ENCODE measurements at places on chromosomes 4 and X.

DNA sequence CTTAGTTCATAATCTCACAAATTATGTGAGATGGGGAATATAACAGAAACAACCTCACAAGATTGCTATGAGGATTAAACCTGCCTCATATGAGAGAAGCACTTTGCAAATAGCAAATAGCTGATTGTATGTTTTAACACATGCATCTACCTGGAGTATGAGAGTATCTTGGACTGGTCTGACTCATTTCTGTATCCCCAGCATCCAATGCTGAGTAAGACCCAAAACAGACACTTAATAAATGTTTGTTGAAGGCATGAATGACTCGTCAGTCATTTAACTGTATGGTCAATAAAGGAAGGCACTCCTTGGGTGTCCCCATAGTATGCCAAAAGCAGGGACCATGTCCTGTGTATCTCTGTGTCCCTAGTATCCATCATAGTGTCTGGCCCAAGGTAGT lies 350.9 kb upstream of the F9 start:
- no peak for DNase-seq

DNA sequence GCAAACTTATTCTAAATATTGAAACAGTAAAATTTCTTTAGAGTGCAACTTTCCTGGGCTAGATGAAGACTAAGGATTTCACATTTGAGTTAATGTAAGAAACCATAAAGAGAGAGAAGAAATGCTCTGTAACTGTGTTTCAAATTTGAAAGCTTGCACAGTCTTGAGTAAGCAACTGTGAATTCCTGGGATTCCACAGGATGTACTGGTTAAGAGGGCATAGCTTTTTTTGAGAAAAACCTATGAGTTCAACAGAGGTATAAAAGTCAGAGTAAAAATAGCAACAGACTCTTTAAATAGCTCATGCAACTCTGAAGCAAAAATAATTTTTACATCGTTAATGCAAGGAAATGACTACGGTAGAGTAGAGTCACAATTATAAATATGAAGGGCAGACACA lies 25.5 kb downstream of the ZNF330 start:
- no peak for DNase-seq

DNA sequence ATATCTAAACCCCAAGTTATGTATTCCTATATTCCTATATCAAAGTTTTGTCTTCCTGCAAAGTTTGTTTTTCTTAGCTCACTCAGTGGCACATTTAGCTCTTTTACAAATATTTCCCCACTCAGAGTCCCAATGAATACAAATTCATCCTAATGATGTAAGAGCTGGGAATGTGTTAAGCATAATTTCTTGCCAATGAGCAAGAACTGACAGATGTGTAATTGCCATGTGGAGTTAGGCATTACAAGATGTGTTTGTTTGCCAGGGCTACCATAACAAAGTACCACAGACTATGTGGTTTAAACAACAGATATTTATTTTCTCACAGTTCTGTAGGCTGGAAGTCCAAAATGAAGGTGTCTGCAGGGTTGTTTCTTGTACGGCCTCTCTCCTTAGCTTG lies 302.1 kb downstream of the KCTD8 start:
- DNase-seq: no peak

GRCh38 chr4:72446353-72447055 lies 122.5 kb downstream of the ADAMTS3 start:
- DNase-seq: no peak

DNA sequence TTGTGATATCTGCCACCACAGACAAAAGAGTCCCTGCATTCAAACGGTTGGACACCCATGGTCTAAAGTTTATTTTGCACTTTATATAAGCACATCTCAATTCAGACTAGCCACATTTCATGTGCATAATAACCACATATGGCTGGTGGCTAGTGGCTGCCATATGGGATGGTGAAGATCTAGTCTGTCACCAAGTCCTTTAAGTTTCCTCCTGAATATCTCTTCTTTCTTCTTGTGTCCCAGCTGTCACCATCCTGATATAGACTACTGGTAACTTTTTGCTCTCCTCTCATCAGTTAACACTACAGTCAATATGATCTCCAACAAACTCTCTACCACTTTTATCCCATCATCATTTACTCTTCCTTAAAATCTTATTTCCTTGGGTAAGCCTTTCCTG lies 9.3 kb downstream of the HSPA4L start:
- no peak for DNase-seq

GRCh38 chr4:110107866-110108265 lies 90.5 kb downstream of the ELOVL6 start:
- no peak for DNase-seq

DNA sequence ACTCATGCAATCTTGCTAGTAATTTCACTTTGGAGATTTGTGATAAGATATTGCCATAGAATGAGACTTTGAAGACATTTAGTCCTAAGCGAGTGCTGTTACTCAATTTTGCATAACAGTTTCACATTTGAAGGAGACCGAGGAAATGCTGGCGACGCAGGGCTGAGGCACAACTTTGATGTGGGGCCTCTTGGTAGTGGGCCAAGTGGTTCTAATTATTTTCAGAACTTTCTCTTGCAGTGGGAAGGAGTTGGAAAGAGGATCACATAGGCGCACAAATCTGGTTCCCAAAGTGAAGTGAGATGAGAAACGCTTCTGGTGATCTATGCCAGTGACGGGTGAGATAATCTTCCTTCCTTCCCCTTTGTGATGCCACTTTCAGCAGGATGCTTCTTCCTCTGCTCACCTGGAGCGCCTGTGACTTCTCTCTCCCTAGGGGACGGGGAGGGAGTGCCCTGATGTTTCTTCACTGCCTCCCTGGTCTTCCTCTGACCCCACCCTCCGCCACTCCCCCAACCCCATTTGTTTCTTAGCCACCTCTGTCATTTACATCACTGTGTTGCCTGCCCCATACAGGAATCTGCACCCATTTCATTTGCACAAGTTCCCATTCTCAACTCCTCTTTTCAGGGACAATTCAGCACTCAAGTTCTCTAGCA lies 138.9 kb upstream of the MID1 start:
- no peak for DNase-seq

DNA sequence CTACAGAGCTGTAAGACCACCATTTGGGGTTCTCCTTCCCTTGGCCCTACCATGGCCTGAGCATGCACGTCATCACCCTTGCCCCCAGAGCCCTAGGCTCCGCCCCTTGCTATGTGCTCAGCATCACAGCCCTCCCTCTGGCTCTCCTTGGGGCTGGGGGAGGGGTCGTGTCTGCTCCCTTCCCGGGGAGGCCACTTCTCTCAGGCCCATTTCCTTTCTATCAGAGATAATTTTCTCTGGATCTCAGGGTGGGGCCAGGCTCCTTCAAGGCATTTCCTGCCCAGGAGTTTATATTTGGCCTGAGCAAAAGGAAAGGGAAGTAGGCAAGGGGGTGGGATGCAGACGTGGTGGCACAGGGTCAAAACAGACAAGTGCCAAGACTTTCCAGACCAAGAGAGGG lies 55.9 kb downstream of the STARD8 start:
- DNase-seq: no peak

DNA sequence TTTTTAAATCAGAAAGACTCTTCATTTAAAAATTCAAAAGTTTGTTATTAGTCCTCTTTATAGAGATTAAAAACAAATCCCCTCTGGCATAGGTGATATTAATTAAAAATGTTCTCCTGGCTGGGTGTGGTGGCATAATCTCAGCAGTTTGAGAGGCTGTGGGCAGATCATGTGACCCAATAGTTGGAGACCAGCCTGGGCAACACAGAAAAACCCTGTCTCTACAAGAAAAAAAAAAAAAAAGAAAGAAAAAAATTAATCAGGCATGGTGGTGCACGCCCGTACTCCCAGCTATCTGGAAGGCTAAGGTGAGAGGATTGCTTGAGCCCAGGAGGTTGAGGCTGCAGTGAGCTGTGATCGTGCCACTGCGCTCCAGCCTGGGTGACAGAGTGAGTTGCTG lies 38.9 kb downstream of the RASGEF1B start:
- no peak for DNase-seq

DNA sequence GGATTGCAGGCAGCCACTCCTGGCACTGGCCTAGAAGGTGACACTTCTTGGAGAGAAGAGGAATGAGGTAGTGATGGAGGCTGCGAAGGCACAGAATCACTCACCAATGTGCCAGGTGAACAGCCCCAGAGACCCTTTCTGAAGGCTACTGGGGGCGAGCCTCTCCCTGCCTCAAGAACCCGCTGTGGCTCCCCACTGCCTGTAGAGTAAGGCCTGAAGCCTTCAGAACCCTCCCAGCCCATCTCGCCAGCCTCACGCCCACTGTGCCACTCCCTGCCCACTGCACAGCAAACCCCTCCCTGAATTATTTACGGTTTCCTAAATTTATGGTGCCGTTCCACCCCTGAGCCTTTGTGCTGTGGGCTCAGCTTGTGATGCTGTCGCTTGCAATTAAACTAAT lies 24.2 kb upstream of the SORCS2 start:
- DNase-seq: no peak

All from effector CD4-positive, alpha-beta T cell (primary cell).